ENCODE measurements at places on chromosomes 6 and 20. TPM values are rescaled to one million over a fixed set of nuclear protein-coding genes. Genes with fewer than 3 reads are reported as not detected.

DNA sequence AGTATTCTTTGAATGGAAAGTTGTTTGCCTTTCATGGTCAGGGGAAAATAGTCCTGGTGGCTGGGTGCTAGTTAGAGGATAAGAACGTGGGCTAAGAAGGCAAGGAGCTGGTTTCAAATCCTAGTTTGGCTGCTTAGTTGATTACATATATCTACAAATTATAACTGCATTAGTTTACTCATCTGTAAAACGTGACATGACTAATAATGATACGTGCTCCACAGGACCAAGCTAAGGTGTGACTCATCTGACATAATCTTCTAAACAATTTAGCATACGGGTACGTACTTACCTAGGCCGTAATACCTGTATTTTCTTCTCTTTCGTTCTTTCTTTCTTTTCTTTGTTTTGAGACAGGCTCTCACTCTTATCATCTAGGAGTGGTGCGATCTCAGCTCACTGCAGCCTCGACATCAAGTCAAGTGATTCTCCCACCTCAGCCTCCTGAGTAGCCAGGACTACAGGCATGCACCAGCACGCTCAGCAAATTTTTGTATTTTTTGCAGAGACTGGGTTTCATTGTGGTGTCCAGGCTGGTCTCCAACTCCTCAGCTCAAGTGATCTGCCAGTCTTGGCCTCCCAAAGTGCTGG lies 1274.2 kb upstream of the GJE1 start:
- peak; percentile 66 for DNase-seq

GRCh38 chr6:57221191-57221935 lies 744 bp downstream of the RAB23 start:
- peak; percentile 75 for DNase-seq

The CLDN20 gene
- not detected for total RNA-seq

- peak; percentile 53 for DNase-seq
These were observed 107.7 kb downstream of the TRDN start for GRCh38 chr6:123529058-123529457.

DNA sequence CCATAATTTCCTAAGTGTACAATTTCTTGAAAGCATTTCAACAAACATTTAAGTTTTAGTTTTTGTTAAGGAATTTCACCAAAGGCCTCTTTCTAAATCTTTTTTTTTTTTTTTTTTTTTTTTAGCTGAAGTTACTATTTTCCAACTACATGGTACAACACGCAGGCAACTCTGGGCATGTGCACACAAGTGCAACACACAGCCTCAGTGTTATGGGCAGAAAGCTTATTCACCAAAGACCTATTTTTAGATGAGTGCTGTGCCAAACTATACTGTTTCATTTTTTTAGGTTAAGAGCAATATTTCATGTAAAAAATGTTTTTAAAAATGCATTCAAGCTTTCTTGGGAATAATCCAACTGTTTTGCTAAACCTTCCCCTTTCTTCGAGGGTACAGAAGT lies 42.0 kb upstream of the MAP3K4 start:
- DNase-seq, result no peak

- DNase-seq, result peak; percentile 6
These were observed 69.5 kb downstream of the CYP39A1 start for GRCh38 chr6:46583081-46583480.

DNA sequence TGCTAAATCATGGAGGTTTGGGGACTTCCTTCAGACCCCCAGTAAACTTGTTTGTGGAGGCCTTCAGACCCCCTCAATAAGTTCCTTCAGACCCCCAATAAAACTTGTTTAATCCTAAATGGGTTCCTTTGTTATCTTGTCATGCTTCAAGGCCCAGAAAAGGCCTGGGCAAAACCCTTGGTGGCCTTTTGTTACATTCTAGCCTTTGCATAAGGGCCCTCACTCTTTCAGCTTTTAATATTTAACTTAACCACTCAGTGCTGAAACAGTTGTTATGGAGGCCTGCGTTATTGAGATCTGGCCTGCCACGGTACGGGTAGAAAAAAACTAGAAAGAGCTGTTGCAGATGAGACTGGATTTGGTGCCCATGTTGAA lies 4.3 kb upstream of the DYNLRB1 start:
- DNase-seq, result peak; percentile 72
